Stimulated activated CD4-positive, alpha-beta T cell treated with anti-CD3 and anti-CD28 coated beads, Interleukin-1b, Interleukin-23, amount 100 ng/mL, for 48 hours (primary cell): ENCODE measurements at places on chromosomes 7 and 10.

GRCh38 chr7:142795339-142795863, 24.6 kb downstream of the PRSS2 start:
- DNase-seq, result peak; percentile 65

GRCh38 chr7:134104166-134104565, 23.0 kb upstream of the LRGUK start:
- DNase-seq, result no peak

- DNase-seq, result no peak
These were observed 54.6 kb upstream of the NRG3 start for GRCh38 chr10:81820418-81820817.

GRCh38 chr10:46229144-46229563, 57.6 kb upstream of the ANTXRL start:
- DNase-seq, result no peak

- no peak for DNase-seq
These were observed 46.2 kb upstream of the PLCE1 start for GRCh38 chr10:93947524-93947923.

DNA sequence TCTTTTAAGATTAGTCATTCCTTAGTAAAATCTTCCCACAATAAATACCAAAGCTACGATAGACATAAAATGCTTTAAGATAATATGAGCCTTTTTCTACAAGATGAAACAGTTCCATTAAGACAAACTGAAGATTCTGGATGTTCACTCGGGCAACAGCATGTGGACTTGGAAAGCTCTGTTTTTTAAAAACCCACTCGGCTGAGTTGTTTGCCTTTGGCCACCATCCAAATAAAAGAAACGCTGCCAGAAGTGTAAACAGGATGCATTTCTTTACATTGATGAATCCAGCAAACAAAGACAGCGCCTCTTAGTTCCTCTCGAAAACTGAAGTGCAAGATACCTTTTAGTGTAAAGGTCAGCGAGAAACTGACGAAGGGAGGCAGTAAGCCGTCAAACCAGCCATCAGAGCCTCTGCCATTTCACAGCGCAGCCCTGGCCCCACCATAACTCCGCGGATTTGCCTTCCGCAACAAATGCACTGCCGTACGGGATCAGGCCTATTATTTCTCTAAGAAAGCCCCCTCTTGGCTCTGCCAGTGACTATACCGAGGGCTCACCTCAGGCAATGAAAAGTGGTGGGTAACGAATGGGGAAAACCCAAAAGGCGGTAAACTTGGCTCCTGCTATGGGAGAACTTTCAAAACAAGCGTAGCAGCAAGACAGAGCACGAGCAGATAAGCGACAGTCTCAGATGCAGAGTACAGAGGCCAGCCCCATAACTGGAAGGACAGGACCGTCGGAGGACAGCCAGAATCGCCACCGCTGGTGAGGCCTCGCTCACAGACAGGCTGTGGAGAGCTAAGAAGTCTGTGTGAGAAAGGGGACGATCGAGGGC, 41.4 kb downstream of the GNA12 start:
- no peak for DNase-seq

DNA sequence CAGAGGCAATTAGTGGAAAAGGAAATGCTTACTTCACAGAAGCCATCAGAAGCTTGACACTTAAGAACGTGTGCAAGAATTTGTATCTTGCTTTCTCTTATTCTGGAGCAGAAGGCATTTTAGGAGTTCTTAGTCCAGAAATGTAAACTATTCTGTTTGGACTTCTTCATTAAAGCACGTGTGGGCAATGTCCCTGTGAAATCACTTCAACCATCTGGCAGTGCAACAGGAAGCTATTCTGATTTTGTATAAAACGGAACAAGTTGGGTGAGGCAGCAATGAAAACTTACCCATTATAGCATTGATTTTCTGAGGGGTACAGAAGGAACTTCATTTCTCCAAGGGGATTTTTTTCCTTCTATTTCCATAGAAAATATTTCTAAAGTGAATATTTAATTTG, 21.3 kb upstream of the ARHGAP21 start:
- no peak for DNase-seq

DNA sequence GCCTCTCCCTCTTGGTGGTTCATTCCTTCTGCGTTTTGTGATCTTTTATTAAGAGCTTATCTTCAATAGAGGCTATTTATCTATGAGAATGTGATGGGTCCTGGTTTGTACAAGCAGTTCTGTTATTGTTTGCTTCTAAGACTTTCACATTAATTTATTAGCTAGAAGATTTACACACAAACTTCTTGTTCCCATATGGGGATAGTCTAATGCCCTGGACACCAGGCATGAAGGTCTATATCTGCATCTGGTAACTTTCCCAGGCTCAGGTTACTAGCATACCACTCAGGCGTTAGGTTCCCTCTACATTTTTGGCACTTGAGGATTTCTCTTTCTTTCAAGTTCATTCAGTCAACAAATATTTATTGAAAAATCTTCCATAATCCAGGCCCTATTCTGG, 7.7 kb downstream of the XPNPEP1 start:
- DNase-seq, result no peak

DNA sequence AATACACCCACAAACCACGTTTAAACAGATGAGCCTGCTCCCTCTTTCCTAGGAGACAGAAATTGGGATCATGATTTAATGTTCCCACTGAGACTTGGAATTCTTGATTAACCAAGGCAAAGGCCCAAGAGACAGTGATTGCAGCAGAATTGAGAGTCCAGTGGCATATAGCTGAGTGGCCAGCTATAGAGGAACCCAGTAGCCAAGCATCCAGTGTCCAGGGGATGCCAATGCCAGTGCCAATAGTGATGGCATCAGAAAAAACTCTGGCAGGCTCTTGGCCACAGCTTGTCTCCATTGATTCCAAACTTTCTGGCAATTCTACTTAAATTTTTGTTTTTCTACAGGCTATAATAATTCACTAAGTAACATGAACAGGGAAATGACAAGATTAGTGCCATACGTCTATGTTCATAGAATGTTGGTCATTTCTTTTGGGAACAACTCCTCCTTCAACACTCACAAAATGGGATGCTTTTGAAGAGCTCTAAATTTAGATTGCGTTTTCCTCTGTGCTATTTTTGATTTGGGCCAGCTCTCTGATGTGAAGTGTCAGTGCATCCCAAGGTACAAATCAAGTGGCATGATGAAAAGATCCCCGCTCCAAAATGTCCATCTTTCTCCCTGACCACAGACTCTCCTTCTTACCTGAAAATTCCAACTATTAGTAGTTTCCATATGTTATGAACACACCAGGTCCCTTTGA, 83.1 kb upstream of the A1CF start:
- DNase-seq, result no peak

DNA sequence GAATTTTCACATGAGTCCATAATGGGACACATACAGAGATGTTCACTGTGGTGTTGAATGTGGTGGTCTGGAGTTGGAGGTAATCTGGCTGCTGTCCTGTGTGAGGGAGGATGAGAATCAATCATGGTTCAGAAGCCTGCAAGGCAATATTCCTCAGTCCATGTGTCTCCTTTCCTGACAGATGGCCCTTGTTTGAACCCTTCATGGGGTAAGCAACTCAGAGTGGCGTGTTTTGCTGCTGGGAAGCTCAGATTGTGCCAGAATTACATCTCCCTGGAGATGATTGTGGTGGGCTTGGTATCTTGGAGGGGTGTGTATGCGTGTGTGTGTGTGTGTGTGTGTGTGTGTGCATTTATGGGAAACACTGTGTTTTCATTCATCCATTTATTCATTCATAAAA, 44.5 kb upstream of the COMTD1 start:
- DNase-seq, result no peak
